ENCODE measurements at places on chromosomes 7 and 10.

DNA sequence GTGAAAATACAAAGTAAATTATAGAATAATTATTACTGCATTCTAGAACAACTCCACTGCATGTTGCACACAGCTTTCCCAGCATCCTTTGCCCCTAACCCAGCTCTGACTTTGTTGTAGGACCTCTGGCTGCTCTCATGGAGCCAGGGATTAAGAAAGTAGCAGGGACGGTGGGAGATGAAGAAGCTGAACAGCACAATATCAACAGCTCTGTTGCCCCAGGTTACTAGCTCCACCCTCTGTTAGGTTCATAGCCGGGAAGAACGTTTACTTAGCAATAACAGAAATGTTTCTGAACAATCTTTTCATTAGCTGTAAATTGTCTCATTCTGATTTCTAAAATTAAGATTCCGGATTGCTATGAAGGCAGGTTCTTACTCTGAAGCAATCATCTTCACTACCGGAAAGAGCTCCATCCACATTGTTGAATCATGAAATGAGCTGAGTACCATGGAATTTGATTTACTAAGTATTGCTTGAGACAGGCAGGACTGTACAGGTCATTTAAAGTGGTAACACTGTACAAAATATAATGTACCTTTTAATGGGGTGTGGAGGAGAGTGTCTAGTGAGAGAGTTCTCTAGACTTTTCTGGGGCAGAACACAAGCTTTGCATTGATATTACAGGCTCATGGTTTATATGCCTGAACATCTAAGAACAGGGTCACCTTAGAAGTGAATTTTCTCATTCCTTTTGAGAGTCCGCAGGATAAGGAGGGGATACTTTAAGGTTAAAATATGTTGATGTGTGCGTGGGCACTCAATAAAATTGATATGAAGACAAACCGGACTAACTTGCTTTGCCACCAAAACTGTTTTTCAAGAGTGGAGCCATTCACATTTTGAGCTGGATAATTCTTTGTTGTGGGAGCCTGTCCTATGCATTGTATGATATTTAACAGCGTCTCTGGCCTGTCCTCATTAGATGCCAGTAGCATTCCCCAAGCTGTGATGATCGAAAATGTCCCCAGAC is 20.8 kb upstream of the RAB18 start:
- DNase-seq: peak; percentile 7

DNA sequence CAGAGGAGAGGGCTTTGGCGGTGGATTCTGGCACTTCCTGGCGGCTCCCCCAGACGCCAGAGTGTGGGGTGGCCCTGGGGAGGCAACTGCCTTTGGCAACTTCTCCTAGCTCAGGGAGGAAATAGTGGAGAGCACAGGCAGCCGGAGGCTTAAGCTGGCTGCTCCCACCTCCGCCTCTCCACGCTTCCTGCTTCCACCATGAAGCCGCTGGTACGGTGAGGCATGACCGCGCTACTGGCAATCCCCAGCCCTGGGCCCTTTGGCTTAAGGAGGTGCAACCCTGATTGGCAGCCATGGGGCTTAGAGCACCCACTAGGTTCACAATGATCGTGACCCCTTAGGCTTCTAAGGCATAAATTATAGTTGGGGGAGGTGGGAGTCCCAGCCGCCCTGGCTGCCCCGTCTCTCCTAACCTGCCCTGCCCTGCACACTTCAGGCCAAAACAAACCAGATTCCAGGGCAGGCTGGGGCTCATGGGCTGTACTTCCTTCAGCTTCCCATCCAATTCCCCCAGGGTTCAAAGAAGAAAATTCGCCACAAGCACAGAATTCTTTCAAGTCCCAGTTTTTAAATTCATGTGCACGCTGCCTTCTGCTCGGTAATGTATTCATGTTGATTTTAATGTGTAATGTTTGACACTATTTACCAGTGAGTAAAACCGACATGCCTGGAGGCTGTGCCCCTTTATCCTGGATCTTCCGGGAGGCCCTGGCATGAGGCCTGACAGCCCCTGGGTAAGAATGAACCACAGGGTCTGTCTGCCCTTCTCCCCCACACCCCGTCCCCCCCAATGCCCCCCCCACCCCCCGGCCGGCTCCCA is 90.7 kb upstream of the LRRC4 start:
- no peak for DNase-seq

DNA sequence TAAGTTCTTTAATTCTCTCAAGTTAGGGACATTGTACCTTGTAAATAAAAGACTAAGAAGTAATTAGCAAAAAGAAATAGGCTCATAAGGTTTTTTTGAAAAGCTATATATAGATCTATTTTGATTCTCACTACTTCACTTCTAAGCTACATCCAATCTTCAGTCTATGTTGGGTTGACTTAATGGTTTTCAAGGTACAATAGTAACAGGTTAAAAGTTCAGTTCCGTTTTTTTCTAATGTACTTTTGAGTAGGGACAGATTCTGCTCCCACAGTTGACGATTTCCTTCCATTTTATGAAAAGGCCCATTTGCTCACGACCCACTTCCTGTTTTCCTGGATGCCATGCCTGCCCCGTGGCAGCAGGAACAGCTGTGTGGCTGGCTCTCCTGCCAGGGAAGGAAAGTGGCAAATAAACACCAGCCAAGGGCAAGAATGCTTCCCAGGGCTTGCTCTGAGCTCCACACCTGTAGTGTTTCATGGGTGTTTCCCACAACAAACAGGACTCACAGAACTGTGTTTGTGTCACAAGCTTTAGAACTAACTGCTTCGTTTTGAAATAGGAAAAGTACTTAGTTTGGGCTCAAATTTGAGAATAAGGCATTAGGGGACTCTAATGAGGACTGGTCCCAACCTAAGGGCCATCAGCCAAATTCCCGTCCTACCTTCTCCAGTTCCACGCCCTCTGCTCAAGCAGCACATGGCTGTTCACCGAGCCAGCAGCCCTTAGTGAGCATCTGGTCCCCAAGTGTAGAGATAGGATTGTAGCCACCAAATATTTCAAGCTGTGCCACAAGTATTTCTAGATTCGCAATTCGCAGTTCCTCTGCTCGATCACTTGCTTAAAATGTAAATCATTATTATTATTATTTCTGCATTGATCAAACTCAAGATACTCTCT is 240.7 kb downstream of the COBL start:
- no peak for DNase-seq

DNA sequence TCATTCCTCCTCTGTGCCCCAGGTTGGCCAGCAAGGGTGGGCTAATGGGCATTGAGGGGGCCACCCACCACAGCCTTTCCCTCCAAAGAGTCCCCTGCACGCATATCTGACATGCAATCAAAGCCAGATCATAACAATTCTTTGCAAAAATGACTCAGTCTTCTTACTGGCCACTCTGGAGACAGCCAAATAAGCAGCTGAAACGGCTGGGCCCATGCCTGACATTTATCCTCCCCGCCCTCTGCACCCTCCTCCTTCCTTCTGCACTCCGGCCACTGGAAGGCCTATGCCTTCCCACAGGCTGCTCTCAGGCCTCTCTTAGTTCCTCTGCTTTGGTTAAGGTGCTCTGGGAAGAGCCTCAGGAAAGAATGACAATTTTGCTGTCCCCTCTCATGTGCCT is 29.2 kb upstream of the NPFFR1 start:
- DNase-seq: no peak

DNA sequence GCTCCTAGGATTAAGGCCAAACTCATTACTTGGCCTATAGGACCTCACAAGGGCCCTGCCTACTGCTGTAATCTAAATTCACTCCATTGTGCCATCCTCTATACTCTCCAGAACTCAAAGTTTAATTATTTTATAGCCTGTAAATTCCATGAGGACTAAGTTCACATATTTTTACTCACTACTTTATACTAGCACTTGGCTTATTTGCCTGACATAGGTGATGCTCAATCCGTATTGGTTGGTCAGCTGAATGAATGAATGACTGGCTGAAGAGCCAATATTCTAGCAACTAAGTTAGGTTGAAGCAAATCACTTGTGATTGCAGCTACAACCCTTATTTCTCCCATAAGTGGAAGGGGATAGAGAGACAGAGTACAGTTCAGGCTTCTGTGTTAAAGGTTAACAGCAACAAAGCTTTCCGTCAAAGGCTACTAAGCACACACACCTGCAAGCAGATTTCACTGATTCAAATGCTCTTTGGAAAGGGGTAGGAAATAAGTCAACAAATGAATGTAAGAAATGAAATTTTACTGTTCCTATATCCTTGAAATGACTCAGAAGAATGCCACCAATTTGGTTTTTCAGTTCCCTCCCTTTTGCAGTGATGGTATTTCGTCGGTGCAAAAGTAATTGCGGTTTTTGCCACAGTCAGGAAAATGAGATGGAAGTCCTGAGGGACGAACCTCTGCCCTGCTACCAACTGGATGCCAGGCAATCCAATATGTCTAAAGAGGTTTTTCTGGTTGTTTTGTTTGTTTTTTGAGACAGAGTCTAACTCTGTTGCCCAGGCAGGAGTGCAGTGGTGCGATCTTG is 120.7 kb downstream of the COL28A1 start:
- no peak for DNase-seq

- DNase-seq: peak; percentile 52
Measured at GRCh38 chr7:17301471-17302456, 3.3 kb downstream of the AHR start.

DNA sequence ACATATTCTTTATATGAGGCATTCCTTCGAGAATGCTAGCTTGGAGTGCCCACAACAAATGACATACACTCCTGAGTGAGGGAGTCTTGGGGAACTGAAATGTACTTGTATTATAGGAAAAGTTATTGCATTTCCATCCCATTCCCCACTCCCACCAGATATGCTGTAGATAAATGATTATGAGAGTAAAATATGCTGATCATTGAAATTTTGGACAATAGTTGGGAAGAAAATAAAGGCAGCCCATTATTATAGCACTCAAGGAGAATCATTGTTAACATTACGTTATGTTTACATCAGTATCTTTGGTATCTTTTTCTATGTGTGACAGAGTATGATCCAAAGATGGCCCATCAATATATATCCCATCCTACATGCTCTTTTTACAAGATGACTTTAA is 194.4 kb downstream of the GATA3 start:
- no peak for DNase-seq

DNA sequence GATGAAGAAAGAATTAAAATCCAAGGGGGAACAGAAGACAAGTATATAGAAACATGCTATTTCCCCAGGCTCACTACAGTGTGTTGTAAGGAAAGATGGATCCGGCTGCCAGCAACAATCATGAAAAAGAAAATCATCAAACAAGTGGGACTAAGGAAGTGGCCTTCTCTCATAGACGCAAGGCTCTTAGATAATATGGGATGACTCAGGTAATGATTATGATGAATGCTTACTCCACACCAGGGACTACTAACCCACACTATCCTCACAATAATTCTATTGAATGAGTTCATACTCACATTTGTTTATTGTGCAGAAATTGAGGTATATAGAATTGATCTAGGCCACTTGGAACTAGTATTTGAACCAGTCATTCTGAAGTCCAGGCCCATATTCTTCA is 111.2 kb upstream of the BET1 start:
- no peak for DNase-seq

GRCh38 chr7:144565586-144565985 is 162.1 kb upstream of the NOBOX start:
- DNase-seq: no peak

GRCh38 chr10:71727738-71728737 is 8.5 kb upstream of the C10orf105 start:
- DNase-seq: no peak

GRCh38 chr7:54615537-54615936 is 73.4 kb downstream of the VSTM2A start:
- DNase-seq: no peak

DNA sequence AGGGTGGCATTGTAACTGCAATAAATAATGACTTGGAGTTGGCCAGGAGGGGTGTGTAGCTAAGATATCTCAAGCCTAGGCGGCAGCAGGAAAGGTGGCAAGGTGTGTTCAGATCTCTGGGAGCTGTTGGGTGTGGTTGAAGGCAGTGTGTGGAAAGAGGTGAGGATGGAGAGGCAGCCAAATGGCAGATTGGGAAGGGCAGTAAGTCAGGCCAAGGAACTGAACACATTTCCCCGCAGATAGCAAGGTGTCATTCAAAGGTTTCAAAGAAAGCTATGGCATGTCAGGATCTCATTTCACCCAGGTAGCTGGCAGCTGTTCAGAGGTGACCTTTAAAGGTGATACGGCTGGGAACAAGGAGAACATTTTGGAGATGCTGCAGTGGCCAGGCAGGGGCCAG is 586.0 kb upstream of the MGMT start:
- DNase-seq: no peak

- no peak for DNase-seq
Measured at GRCh38 chr7:21642422-21642821, 99.6 kb downstream of the DNAH11 start.

- peak; percentile 97 for DNase-seq
Measured at GRCh38 chr7:66050990-66051448, 24.6 kb upstream of the ASL start.

DNA sequence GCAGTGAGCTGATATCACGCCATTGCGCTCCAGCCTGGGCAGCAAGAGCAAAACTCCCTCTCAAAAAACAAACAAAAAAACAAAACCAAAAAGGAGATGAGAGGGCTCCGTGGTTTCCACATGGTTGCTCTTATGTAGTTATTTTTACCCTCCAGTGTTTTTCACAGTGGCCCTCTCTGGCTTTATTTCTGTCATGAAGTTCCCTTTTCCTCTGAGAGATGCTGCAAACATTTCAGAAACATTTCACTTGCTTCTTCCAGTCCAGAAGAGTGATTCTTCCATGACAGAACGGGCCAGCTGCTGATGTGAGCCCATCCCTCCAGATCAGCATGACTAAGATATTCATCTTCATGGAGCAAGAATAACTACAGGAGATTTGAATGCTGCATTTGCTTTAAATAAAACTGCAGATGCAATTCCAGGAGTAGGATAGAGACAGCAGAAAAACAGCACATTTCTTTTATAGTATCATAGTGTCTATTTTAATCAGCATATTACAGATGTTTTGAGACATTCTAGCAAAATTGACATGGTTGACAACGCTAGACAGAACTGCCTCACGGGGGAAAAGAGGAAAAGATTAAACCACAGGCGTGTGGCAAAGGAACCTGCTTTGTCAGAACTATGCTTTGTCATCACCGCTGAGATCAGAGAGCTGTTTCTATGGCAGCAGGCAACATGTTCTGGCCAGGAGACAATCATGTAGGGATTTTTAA is 40.3 kb downstream of the NRCAM start:
- DNase-seq: peak; percentile 40

DNA sequence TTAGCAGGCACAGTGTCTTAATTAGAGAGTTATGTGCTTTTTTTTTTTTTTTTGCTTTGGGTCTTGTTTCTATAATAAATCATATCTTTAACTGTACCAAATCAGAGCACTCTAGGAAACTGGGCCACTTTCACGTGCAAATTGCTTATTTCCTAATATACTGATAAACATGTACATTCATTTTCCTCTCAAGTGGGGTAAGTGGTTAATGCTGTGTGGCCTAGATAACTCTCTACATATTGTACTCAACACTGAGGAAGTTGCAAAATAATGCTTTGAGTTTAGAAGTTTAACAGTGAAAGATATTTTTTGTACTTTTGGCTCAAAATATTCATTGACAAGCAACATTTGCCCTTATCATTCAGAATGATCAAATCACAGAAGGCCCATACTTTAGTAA is 115.9 kb upstream of the IFRD1 start:
- DNase-seq: no peak

Measured in fibroblast of skin of scalp (primary cell).